Muscle of leg (tissue), 16 donors: ENCODE measurements at places on chromosomes 1 and 21.
A peak's percentile ranks its signal among the peaks of the same experiment; 100 is the strongest.

- DNase-seq, result no peak
Observed at GRCh38 chr1:54850069-54850730, 36.8 kb downstream of the DHCR24 start.

- DNase-seq, result no peak
Observed at GRCh38 chr1:64678366-64678765, 66.5 kb upstream of the RAVER2 start.

- peak; percentile 16 for DNase-seq
Observed at GRCh38 chr1:204746838-204747442, 61.4 kb upstream of the LRRN2 start.

- DNase-seq, result peak; percentile 94
Observed at GRCh38 chr1:209641832-209642172, 10.4 kb downstream of the LAMB3 start.

DNA sequence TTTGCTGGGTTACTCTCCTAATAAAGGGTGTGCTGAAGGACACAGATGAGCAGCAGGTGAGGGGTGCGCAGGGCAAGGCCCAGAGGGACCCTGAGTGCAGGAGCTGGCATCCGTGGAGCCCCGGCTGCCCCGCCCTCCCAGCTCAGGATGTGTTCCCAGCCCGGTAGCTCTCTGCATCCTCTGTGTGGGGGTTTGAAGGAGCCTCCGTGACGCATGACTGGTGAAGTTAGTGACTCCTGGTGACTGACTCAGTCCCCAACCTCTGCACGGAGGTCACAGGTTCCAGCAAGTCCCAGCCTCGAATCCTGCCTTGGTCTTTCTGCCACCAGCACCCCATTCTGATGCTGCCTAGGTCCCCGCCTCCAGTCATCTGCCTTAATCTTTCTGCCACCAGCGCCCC is 21.6 kb upstream of the TSPEAR start:
- no peak for DNase-seq

DNA sequence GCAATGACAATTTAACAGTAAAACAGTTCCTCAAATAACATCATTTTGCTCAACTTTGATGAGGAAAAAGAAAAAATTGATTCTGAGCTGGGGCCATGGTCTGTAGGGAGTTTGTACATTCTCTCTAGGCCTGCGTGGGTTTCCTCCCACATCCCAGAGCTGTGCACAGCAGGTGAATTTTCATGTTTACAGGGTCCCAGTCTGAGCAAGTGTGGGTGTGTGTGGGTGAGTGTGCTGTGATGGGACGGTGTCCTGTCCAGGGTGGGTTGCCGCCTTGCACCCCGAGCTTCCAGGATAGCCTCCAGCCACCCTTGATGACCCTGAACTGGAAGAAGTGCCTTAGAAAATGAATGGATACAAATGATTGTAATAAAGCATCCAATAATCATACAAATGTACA is 75.6 kb upstream of the BCL10 start:
- DNase-seq, result no peak

GRCh38 chr1:47837056-47837830 is 159.9 kb downstream of the TRABD2B start:
- peak; percentile 45 for DNase-seq

GRCh38 chr1:15355968-15356625 is 53.6 kb upstream of the EFHD2 start:
- DNase-seq, result no peak

GRCh38 chr1:219794085-219794743 is 134.1 kb downstream of the SLC30A10 start:
- DNase-seq, result no peak

DNA sequence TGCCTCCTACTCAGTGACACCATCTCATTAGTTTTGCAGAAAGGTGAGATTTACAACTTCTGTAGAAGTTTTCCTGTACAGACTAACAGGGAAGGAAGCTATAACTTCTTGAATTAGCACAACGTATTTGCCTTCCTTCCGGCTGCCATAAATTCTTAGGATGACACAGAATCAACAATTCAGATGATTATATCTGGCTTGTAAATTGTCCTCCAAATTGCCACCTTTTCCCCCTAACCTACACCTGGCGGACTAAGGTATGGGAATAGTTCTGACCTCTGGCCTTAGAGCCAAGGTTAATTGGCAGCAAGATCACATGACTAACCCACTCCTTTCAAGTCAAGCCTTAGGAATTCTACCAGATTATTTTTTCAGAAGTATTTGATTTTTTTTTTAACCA is 284.3 kb downstream of the LMO4 start:
- DNase-seq, result no peak

DNA sequence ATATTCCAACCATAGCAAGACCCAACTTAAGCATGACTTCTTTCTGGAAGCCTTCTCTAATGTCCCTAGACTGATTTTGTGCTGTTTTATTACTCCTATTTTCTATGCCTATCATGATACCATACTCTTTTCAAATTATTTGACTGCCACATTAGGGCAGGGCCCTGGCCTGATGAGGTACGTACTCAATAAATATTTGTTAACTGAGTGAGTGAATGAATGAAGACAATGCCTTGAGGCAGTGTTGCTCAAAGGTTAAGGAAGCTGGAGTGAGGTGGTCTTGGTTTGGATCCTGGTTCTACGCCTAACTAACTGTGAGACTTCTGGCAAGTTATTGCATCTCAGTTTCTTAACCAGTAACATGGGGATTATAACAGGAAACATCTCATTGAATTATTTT is 38.3 kb upstream of the BACH1 start:
- DNase-seq, result no peak

DNA sequence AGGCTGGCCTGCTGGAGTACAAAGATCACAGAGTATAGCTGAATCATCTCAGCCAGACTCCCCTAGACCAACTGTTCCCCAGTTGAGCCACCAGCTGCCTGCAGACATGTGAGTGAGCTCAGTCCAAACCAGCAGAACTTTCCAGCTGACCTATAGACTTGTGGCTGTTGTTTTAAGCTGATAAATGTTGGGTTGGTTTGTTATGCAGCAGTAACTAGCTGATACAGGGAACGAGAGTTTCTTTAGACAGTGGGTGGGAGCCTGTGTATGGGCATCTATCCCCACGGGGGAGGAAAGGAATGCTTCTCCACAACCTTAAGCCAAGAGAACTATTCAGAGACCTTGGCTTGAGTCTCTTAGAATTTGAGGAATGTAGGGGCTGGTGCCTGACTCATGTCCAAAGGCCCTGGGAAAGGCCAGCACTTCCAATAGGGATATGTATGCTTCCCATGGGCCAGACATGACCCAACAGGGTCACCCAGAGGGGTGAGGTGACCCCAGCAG is 30.1 kb downstream of the SLC1A7 start:
- DNase-seq, result no peak

GRCh38 chr1:23555986-23556634 is 3.2 kb downstream of the ID3 start:
- peak; percentile 47 for DNase-seq

- peak; percentile 33 for DNase-seq
Observed at GRCh38 chr1:240189386-240189989, 97.8 kb downstream of the FMN2 start.

GRCh38 chr1:58107943-58108342 is 438.6 kb downstream of the OMA1 start:
- DNase-seq, result no peak

DNA sequence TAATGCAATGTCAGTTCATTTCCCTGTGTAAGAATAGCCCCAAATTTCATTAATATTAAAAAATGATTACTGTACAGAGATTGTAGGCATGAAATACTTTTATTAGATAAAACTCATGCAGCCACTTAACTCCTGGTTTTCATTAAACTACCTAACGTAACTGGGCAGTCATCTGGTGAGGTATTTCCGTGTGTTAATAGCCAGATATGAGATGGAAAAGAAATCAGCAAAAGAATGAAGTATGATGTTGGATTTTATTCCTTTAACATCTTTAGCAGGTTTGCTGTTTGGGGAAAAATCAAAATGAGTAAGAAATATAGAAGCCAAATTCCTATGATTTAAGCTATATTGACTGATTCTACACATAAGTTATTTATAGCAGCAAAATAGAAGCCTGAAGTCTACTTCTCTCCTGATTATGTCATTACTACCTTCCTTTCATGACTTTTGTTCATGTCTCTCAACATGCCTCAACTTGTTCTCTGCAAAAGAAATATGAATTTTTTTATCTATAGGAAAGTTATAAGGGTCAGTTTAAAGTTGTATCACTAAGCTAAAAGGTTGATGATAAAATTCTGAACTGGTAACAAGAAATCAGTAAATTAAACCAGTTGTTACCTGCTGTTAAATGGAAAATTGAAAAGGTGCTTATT is 42.6 kb downstream of the CCDC18 start:
- peak; percentile 73 for DNase-seq

GRCh38 chr1:97677702-97678101 is 243.1 kb downstream of the DPYD start:
- no peak for DNase-seq

GRCh38 chr1:57423656-57424211 is at the start of gene DAB1:
Gene DAB1, minus strand, starts transcription at chr1:57424060. Its CDS starts 133,030 bp downstream, at chr1:57291030.
- DNase-seq, result peak; percentile 11

DNA sequence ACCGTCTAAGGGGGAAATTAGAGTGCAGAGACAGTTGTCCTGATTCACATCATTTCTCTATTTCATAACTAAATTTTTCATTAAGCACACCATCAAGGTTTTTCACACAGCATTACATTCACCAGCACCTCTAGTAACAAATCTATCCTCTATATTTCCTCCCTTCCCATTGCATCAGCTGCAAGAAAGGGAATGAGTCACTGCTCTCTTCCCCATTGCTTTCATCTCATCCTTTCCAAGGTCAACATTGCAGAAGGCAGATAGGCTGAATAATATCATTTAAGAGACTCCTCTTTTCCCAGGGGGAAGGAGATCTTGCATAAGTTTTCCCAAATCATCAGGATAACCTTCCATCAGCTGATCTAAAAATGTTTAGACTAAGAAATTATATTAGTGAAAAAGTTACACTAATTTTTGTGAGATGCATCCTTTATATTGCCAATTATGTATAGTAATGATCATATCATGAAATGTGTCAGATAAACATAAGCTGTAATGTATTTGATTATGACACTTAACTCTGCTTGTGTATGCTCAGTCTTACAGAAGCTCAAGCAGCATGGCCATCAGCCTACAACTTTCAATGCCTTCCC is 4.3 kb downstream of the INTS7 start:
- no peak for DNase-seq

- DNase-seq, result no peak
Observed at GRCh38 chr1:54355931-54356679, 50.1 kb downstream of the SSBP3 start.

DNA sequence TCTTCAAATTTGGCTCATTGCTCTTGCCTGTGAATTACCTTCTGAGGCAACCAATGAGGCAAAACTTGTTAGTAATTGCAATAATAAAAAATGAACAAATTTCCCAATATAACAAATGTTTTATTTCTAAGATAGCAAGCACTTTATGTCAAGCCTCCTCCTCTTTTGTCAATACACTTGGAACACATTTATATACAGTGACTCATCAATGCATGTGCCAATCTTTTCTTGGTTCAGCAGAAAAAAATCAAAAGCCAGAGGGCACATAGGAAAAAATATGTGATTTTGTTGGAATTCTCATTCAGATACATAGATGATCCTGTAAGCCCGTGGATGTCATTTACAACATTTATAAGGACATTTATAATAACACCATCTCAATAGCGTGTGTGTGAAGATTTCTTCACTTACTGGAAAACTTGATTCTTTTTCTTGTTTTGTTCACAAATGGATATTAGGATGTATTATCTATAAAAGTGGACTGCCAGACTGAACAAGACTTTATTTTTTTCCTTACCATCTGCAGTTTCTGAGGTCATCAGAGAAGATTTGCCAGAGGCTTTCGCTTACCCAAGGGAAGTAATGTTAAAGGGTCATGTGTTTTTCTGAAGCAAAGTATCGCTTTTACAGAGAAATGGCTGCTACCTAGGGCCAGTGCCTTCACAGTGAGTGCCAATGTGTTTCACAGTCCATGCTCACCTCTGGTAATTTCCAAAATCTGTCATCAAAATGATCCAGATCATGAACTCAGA is 645.7 kb upstream of the PTBP2 start:
- DNase-seq, result peak; percentile 9

- DNase-seq, result no peak
Observed at GRCh38 chr1:201551877-201552731, 13.2 kb downstream of the NAV1 start.

DNA sequence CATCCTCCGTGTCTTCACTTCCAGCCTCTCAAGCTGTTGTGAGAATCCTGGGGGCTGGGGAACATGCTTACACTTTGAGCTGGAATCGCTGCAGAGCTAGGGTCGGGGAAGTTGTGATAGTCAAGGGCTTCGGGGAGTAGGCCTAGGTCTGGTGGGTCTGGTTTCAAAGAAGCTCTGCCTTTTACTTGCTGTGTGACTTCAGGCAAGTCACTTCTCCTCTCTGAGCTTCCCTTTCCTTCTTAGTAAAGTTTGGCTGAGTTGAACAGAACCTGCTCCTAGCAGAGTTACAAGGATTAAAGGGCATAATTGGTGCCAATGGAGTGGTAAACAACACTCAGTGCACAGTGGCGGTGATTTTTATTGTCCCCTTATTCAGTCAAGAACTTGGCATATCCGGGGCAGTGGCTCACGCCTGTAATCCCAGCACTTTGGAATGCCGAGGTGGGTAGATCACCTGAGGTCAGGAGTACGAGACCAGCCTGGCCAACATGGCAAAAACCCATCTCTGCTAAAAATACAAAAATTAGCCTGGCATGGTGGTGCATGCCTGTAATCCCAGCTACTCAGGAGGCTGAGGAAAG is 25.7 kb downstream of the ARHGEF19 start:
- DNase-seq, result no peak

- no peak for DNase-seq
Observed at GRCh38 chr1:47418681-47419325, 2.7 kb downstream of the FOXE3 start.

- DNase-seq, result no peak
Observed at GRCh38 chr1:112937495-112937894, 18.5 kb downstream of the SLC16A1 start.

DNA sequence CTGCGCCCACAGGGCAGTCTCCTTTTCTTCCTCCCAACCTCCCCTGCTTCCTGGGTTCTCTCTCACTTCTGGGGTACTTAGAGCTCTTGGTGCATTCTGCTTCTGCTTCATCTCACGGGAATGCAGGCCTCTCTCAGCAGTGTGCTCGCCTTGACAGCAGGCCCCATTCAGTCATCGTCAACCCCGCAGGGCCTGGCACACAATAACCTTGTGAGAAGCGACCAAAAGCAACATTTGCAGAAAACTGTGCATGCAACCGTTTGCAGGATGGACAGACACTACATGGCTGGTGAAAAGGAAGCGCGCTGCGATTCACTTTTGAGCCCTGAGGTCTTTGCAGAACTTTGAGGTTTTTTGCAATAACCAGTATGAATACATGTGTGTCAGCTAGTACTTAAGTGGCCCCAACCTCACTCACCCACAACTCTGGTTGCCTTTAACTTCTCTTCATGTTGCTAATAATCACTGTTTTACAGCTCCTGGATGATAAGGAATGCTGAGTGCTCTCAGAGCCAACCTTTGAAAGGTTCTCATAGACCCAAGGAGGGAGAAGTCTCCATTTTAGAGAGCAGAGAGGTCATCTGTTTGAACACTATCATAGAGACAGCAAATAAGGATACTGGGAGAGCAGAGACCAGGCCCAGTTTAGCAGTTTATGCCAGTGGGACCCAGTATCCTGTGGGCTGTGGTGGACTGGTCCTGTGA is 2.5 kb upstream of the CD160 start:
- no peak for DNase-seq
